ENCODE measurements at places on chromosomes 11 and 22.

DNA sequence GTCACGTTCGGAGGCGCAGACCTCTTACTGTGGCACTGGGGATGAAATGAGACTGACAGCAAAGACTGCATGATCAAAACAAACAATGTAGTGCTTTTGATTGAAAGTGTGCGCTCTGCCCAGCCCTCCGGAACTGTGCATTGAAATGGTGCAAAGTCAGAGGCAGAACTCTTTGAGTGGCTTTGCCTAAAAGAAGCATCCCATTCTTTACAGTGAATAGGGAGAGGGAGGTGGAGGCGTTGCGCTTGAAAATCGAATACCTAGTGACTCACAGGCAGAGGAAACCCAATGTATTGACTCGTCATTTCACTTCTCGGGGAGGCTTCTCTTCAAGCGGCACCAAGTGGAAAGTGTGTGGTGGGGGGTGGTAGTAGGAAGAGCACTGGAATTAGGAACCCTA lies 10.9 kb downstream of the RCN1 start:
- no peak for DNase-seq

- no peak for DNase-seq
Observed at GRCh38 chr22:42895087-42895486, 38.0 kb upstream of the ARFGAP3 start.

DNA sequence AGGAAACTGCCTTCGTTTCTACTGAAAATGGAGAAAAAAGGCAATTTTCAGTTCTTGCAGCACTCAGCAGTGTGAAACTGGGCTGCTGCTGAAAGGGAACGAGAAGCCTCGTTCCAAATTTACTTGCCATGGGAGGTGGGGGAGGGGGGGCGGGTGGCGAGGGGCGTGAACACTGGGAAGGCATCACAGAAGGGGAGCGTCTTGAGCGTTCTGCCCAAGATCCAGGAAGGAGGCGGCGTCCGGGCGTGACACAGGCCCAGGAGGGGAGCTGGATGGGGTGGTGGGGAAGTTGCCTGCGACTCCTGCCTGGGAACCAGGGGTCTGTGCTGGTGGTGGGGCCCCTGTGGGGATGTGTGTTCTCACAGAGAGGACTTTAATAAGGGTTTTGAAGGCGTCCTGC lies 213.5 kb downstream of the CTTN start:
- DNase-seq = no peak

GRCh38 chr11:46381819-46382645 lies 563 bp downstream of the MDK start:
- DNase-seq = peak; percentile 30

- no peak for DNase-seq
Observed at GRCh38 chr11:44979543-44980399, 29.1 kb upstream of the TP53I11 start.

DNA sequence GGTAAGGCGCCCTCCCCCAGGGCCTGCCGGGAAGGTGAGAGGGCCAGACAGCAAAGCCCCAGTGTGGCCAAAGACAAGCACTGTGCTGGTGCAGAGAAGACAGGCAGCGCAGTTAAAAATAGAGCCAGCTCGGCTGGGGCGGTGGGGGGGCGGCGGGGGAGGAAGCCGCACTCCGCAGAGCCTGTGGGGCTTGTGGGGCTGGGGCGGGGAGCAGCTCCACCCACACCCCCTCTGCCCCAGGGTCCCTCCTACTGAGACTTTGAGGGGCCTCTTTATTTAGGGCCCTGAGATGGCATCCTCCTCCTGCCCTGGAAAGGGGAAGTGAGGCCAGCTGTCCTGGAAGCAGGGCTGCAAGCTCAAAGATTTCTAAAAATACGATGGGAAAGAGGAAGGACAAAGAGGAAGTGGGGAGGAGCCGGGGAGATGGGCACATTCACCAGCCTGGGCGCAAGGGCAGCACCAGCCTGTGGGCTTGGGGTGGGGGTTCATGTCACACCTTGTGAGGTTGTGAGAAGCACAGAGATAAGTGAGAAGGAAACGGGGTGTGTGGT lies 2.6 kb downstream of the CYTH4 start:
- peak; percentile 39 for DNase-seq

Data from stimulated activated CD4-positive, alpha-beta T cell treated with anti-CD3 and anti-CD28 coated beads, Interleukin-4, amount 100 ng/mL, for 1 hour (primary cell).